ENCODE measurements at places on chromosomes 3 and 15. TPM values are rescaled to one million over a fixed set of nuclear protein-coding genes. Genes with fewer than 3 reads are reported as not detected.
A peak's percentile ranks its signal among the peaks of the same experiment; 100 is the strongest.

- DNase-seq = no peak
Observed at GRCh38 chr3:115169808-115170207, 22.7 kb upstream of the ZBTB20 start.

GRCh38 chr3:115784739-115785536, 161.6 kb downstream of the GAP43 start:
- DNase-seq = no peak

- DNase-seq = no peak
Observed at GRCh38 chr15:69573815-69574475, 121.3 kb downstream of the RPLP1 start.

DNA sequence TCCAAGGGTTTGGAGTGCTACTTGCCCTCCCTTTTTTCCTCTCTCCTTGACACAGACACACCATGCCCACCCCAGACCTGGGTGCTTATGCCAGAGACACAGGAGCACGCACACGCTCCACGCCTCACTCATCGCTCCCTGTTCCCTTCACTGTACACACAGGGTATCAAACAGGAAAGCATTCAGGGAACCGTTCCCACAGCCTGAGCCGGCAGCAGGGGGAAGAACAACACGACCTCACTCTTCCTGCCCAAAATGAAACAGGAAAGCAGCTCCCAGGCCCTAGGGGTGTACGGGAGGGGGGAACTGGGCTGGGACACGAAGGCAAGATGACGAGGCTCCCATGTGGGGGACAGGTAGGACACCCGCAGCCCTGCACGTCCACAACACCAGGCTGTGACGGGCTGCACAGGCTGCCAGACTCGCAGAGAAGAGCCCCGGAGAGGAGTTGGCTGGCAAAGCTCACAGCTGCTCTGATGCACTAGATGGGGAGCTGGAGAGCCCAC, 11.2 kb downstream of the DLL4 start:
- DNase-seq = no peak

DNA sequence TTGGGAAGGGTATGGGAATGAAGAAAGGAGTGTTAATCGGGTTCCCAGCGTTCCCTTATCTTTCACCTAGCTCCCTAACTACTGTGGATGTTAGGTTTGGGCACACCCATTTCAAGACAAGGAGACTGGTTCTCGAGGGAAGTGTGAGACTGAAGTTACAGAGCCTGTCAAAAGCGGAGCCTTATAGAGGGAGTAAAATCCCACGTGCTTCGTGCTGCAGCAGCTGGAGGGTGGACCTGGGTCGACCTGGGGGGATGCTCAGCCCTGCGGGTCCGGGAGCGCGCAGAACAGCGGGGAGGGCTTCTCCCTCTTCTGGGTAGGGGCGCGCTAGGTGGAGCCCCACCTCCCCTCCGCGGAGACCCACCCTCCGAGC, 314 bp upstream of the TMED3 start:
- DNase-seq = no peak

DNA sequence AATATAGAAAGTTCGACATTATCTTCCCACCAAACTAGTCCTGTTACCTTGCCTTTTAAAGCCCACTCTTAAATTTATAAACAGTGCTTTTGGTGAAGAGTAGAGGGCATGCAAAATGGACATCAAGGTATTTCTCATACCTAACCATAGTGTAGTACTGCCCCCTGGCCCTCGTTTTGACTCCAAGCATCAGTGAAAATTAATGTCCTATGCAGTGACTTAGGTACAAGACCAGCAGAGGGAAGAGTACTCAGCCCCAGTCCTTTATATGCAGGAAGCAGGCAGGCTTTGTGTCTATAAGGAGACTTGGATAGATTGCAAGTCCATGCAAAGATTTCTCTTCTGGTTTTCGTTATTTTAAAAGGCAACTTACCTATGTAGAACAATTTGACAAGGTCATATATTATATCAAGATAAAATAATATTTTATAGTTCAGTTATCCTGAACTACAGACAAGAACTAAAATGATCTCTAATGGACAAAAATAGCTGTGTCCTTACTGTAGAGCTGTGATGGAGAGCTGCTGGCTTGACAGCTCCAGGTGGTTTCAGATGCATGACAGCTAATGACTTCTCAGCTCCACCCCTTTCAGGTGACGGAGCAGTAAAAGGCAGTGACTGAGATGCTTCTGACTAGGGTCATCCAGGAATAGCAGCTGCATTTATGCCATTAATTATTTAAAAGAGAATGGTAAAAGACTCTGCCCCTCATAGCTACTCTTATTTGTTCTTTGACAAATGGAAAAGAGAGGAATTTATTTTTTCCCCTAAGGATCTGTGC, 646.1 kb downstream of the SQOR start:
- DNase-seq = peak; percentile 43

- DNase-seq = no peak
Observed at GRCh38 chr3:27147215-27147614, 222.0 kb downstream of the NEK10 start.

DNA sequence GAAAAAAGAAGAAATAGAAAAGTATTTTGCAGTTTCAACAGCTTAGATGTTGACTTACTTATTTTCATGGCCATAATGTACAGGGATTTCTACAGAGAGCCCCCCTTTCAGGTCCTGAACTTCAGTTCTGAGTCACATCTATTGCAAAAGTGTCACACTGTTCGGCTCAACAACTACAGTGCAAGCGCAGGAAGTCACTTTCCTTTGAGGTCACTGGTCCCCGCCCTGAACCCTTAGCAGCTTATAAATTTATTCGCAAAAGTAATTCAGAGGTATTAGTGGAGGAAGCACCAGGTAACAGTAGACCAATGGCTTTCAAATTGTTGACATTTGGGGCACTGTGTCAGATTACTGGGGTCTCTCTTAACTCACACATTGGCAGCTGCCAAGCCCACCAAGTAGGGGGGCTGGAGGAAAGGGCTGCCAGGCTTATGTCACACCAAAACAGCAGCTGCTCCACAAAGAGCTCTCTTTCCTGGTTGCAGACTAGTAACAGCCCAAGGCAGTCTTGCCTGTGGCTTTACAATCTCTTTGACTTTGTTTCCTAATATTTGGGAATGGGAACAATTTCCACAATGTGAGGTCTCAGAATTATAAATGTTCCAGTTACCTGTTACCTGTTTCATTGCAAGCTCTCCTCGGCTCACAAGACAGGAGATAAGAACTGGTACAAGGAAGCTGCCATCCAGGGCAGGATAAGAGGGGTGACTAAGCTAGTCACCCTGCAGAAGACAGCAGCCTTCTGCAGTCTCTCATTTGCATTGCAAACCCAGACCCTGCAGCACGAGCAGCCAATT, 130.2 kb upstream of the STRIT1 start:
- peak; percentile 43 for DNase-seq

DNA sequence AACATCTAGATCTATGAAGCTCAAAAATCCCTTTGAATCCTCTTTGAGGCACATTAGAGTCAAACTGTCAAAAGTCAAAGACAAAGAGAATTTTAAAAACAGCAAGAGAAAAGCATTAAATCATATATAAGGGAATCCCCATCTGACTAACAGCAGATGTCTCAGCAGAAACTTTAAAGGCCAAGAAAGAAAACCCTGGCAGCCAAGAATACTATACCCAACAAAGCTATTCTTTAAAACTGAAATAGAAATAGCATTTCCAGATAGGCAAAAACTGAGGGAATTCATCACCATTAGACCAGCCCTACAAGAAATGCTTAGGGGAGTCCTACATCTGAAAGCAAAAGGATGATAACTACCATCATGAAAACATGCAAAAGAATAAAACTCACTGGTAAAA, 211.2 kb upstream of the PDZRN3 start:
- no peak for DNase-seq

DNA sequence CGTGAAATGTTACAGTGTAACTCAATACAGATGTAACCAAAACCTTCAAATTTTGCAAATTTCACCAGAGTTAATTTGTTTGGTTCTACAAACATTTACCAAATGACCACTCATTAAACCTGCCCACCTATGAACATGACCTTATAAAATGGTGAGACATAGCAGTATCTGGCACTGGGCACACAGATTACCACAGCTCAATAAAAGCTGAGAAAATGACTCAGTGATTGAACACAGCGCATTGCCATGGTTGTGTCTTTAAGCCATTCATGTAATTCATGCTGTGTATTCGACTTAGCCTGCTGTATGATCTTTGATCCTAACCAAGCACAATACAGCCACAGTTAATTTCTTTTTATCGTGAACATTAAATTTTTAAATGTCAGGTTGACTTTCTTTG, 11.3 kb downstream of the PPARG start:
- no peak for DNase-seq

GRCh38 chr3:51379301-51379700, 5.8 kb upstream of the MANF start:
- DNase-seq = no peak

The SEC22C gene
- total RNA-seq = 28.2 TPM

The GOLGA6L10 gene
- total RNA-seq = 2.0 TPM

The SLC6A1 gene
- total RNA-seq = not detected

The CFAP44 gene
- 3.7 TPM for total RNA-seq

All from H9 (cell line).